Stimulated activated CD4-positive, alpha-beta T cell treated with anti-CD3 and anti-CD28 coated beads, Interleukin-2, amount 100 ng/mL, for 24 hours (primary cell): ENCODE measurements at places on chromosomes 5 and 9.

- DNase-seq: no peak
These were observed 30.0 kb upstream of the STOM start for GRCh38 chr9:121399883-121400607.

DNA sequence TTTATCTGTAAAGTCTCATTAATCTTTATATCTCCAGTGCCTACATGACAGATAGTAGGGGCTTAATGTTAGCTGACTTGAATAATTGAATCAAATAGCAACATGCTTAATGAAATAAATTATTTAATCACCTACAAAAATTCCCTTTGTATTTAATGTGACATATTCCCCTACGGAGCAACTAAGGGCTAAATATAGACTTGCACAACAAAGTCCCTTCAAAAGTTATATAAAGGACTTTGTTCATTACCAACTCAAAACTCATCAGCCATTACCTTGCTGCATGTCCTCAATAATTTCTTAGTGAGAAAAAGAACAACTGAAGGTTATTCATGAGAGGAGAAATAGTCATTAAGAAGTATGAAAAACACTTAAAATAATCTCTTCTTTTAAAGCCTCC is 424.6 kb downstream of the HCN1 start:
- no peak for DNase-seq

- no peak for DNase-seq
These were observed 9.7 kb downstream of the MYO10 start for GRCh38 chr5:16926417-16926816.

DNA sequence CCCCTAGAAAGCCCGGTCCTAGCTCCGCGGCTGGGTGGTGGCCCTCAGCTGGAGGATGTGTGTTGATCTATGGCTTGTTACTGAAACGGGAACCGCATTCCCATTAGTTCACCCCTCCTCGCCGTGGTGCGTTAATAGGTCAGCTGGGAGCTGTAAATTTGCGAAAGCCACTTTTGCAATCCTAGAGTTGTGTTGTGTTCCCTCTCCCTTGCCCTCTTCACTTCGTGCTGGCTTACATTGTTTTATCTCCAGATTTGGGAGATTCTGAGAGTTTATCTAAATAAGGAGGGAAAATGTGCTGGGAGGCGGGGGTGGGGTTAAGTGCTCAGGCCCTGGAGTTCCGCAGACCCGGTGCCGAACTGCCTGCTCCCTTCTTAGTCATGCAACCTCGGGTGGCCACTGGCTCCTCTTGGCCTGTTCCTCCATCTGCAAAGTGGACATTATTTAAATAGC is 62.8 kb downstream of the HMCN2 start:
- no peak for DNase-seq

- no peak for DNase-seq
These were observed 34.0 kb upstream of the AFAP1L1 start for GRCh38 chr5:149237662-149238061.

- no peak for DNase-seq
These were observed 1913.7 kb upstream of the WWC1 start for GRCh38 chr5:166377756-166378155.

DNA sequence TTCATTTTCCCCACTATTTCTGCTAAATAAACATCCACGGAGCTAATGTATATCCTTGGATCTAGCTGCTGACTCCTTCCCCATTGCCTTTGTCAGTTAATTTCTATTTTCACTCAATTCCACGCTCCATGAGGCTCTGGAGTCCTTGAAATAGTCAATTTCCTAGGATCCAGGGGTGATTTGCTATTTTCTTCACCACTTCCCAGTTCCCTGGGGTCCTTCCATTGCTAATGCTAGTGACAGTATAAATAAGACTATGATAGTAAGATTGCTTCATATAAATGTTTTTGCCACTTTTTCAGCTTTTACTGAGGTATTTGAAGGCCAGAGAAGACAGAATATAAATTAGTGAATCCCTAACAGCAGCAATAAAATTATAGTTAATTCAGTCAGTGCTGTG is 13.1 kb downstream of the TSSK1B start:
- DNase-seq: no peak

DNA sequence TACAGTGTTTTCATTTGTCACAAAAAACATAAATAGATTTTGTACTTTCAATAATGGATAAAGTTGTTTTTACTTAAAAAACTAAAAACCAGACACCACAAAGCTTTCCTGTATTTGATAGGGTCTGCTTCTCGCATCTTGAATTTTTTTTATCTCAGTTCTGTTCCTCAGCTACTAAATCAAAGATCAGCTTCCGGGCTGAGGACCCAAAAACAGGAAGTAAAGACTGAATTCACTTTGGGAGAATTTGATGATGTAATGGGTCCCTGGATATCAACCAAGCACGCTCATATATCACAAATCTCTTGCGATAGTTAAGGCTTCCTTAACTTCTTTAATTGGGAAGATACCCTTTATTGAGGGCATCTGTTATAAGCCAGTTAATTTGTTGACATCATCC is 24.1 kb downstream of the ITK start:
- no peak for DNase-seq

DNA sequence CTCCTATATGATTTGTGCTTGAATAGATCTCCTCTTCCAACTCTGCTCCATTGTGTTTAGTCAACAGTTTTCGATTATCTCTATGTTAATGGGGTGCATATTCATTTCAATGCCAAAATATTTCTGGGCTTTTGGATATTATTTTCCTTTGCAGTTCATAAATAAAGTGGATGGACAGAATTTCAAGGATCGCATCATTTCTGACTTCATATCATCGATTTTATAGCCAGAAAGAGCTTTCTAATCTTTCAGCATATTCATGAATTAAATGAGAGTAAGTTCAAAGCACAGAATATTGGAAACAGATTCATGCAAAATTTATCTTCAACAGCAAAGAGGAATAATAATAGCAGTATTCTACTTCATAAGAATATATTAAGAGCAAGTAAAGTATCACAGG is 60.0 kb upstream of the MINAR2 start:
- DNase-seq: no peak

DNA sequence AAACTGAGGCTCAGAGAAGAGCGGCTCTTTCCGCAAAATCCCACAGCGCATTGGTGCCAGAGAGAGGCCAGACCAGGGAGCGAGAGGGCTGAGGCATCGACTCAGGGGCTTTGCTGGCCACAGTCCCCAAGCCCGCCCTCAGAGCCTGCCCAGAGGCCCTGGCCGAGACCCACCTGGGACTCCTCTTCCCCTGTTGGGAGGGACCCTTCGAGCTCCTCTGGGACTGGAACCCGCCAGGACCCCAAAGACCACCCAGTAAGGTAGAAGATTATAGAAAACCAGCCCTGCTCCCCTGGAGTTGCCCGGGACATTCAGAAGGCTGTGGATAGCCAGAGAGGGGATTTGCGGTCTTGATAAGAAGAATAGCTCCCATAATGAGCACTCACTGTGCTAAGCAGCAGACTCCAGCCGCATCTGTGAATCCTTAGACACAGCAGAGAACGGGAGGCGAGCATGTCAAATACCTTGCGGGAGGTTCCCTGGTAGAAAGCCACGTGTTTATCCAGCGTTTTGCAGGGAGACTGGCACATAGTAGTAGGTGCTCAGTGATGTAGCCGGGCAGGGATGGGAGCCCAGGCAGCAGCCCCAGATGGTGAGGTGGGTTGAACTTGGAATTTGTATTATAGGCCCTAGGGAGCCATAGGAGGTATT is 651 bp upstream of the AK1 start:
- no peak for DNase-seq

GRCh38 chr5:60209146-60209840 is 315.8 kb upstream of the PDE4D start:
- DNase-seq: no peak

- no peak for DNase-seq
These were observed 2222.7 kb upstream of the WWC1 start for GRCh38 chr5:166068547-166069335.

GRCh38 chr5:72947498-72947897 is 8.3 kb upstream of the FCHO2 start:
- no peak for DNase-seq

- peak; percentile 85 for DNase-seq
These were observed at the start of gene NPDC1 for GRCh38 chr9:137046088-137046787. TSS of gene NPDC1 (minus strand) at chr9:137046177. CDS start at chr9:137045989, 188 bp downstream.

DNA sequence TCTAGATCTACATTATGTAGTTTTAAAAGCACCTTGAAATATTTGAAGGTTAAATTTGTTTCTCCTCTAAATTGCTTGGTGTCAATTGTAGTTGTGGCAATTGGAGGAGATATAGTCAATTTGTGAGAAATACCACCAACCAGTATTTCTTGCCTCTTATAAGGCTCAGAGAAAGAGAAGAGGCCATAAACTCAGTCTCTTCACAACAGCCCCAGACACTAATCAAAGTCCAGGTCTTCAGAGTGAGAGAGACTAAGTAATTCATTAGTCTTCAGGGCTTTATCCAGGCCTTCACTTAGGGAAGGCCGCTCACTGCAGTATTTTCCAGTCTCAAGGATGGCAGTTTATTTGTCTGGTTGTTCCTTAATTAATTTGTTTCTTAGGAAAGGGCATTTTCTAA is 168.0 kb upstream of the RGMB start:
- DNase-seq: no peak

DNA sequence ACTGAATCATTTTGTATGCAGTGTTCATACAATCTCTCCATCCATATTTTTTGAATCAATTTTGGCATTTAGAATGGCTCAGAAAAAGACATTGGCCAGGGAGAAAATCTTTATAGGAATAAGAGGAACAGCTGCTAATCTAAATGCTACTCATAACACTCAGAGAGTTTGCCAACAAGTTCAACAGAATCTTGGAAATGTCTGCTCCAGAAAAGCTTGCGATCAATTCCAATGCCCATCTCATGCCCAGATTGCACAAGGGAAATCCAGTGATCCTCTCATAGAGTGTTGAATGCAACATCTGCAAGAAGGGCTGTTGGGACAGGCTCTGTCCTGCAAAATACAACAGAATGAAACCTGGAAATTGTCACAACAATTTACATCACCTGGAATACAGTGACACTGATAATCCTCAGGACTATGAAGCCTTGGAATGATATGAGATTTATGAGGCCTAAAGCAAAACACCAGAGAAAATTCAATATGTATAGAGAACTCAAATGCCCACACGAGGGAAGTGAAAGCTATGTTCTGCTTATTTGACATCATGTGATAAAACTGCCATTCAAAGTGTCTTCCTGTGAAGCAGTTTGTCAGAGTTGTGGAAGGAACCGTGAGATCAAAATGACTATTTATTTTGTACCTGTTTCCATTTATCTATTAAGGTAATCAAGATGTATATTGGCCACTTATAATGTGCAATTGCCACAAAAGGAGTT is 190.1 kb downstream of the PARP8 start:
- no peak for DNase-seq

GRCh38 chr5:96336351-96336985 is 96.6 kb downstream of the PCSK1 start:
- peak; percentile 54 for DNase-seq

GRCh38 chr5:55636683-55637082 is 75.4 kb downstream of the SLC38A9 start:
- DNase-seq: no peak

- no peak for DNase-seq
These were observed 1337.2 kb downstream of the PTPRD start for GRCh38 chr9:9275601-9276000.

DNA sequence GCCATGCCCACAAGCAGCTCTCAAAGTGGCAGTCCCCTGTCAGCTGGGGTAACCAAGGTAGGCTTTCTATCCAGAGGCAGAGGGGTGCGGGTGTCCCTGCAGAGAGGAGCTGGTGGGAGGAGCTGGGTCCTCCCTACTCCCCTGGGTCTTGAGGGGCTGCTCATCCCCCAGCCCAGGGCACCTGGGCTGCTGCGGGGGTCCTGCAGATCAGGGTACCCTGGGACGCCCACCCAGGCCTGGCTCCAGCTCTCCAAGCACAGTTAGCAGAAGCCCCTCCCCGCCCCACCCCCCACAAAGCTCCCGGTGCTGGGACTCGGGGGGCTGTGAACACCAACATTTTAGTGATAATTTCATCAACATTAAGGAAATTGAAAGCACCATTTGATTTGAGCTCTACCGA is 29.8 kb downstream of the VAV2 start:
- no peak for DNase-seq

GRCh38 chr5:87151547-87151946 is 116.1 kb upstream of the RASA1 start:
- no peak for DNase-seq

- DNase-seq: no peak
These were observed 1.2 kb downstream of the LHFPL2 start for GRCh38 chr5:78647351-78647818.

- no peak for DNase-seq
These were observed 32.7 kb downstream of the PRUNE2 start for GRCh38 chr9:76873056-76873792.

- DNase-seq: no peak
These were observed at the start of gene FAXDC2 for GRCh38 chr5:154850255-154851062. TSS of gene FAXDC2 (minus strand) at chr5:154850603. CDS start at chr5:154838178, 12,425 bp downstream.

GRCh38 chr5:38099205-38100168 is 158.9 kb upstream of the EGFLAM start:
- no peak for DNase-seq

DNA sequence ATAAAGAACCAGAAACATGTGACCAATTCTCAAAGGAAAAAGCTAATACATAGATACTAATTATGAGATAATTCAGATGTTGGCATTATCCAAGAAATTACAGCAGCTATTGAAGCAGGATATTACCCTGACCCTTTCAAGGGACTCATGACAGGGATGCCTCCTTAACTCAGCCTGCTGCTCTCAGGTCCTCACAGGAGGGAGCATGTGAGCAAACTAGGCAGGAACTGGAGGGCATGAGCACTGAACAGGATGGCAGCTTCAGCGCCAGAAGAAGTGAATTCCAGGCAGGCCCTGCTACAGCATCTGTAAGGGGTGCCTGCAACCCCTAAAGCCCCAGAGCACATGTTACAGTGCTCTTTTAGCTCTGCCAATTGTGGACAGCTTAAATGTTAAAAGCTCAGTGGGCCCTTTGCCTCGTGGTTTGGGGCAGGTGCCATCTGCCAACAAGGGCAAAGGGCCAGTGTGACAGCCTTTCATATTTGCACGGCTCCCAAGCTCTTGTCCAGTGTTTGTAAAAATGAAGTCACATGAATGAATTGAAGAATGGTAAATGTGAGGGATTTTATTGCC is 464.7 kb upstream of the COX7C start:
- DNase-seq: no peak

DNA sequence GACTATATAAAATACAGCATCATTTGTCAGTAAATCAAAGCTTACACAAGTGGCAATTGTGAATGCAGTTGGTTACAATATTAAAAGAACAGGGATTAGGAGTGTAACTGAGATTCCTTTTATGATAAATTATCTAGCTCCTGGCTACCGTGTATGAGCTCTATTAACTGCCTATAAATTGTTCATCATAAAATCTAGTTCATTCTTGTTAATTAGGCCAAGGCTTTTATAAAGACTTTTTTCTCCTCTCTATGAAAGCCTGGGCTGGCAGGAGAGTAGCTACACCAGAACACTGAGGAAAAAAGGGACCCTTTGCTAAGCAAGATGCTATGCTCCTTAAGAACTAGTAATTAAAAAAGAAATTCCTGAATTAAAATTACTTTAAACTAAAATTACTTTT is 132.4 kb upstream of the MEF2C start:
- no peak for DNase-seq

DNA sequence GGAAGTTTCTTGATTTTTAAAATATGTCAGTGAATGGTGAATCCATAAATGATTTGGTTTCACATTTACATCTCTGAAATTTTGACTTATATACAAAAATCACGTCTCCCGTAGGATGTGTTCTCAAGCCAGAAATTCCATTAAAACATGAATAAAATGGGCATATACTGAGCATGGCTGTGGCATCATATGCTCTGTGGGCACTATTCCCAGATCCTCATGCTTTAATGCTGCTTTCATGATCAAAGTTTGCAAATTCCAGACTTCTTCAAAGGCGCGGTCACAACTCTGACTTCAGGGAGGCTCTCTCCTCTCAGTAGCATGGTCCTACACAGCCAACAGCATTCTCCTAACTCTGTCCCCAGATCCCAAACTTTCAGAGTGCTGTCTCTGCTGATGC is 723.2 kb downstream of the TAF11L14 start:
- no peak for DNase-seq
